ENCODE measurements at places on chromosomes 12 and 14.

- no peak for DNase-seq
Measured at GRCh38 chr14:65476273-65476941, 63.9 kb downstream of the FUT8 start.

GRCh38 chr12:40473962-40474361 lies 218.3 kb upstream of the CNTN1 start:
- DNase-seq = no peak

DNA sequence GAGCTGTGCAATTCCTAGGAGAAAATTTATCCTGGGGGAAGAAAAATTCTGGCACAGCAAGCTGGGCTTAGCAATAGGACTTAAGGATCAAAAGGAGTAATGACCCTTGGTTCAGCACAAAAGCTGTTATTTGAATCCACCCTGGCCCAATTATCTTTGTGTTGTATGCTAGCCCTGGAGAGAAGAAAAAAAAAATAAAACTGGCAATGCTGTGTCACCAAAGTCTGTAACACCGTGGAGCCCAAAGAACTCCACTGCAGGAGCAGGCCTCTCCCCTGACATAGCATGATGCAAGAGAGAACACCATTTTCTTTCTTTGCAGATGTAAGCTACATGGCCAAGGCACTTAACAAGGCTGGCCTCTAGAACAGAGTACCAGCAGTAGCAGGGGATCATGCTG lies 63.0 kb upstream of the ARHGAP5 start:
- DNase-seq = no peak

DNA sequence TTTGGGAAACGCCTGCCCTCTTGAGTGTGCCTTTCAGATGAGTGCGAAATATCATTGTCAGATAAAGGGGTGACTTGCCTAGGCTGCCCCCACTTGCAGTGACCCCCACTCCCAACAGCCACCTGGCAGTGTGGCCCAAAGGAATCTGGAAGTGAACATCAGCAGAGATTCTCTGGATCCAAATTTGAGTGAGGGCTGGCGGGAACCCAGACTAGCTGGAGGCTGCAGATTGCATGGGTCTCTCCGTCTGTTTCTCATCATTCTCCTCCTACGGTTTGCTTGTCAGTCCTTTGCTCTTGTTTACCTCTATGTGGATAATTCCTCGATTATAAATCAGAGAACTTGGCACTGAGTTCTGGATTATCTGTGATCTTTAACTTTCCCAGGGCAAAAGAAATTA lies 280.8 kb downstream of the ZFP36L1 start:
- no peak for DNase-seq

DNA sequence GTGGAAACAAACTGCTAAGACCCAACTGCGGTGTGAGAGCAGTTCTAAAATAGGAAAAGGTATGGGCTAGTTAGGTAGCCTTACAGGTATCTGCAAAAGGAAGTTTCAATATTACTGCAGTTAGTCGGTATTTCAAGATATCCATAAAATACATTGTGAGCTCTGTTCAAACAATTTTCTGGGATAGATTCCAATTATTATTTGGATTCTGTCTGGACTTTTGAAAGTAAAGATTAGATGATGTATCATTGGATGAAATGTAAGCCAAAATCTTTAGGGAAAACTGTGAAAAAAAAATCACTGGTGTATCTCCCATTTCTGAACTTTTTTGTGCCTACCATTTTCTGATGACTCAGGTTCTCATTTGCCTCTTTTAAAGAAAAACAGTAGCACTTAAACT lies 621.6 kb downstream of the CCER1 start:
- DNase-seq = no peak

- no peak for DNase-seq
Measured at GRCh38 chr12:91397866-91398532, 215.4 kb upstream of the DCN start.

- no peak for DNase-seq
Measured at GRCh38 chr12:3263939-3264922, 187.1 kb downstream of the TSPAN9 start.

- no peak for DNase-seq
Measured at GRCh38 chr12:52600941-52601481, at the start of gene KRT72. Gene KRT72, minus strand, starts transcription at chr12:52601463. Its CDS starts 11 bp downstream, at chr12:52601452.

DNA sequence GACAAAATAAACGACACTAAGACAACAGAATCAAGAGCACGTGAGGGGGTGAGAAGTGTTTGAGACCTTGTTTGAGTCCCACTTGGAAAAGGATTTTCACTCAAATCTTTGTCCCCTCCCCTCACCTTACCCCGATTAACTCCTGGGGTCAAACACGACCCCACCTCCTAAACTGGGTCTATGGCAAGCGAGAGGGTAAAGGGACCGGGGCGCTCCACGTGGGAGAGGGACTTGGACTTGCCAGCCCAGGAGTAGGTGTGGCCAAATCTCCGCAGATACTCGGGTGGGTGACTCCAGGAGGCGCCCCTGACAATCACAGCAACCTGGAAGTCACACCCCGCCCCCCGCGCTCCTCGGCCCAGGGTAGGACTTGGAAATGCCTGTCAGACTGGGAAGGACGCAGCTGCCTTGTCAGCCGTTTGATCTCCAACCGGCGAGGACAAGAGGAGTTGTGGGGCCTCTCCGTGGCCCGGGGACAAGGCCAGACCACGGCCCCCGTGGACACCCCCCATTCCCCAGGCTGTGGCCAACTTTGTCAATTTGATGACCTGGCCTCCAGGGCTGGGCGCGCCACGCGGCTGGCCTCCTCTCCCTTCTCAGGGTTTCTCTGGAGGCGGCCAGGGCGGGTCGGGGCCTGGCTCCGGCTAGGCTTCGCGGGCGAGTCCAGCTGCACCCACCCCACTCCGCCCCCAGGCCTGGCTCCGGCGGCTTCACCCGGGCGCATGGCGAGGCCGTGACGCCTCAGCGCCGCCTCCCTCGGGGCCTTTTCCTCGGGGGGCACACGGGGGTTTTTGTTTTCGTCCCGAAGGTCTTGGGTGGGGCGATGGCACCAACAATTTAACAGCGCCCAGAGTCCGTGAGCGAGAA lies 1.1 kb upstream of the BCL11B start:
- DNase-seq = no peak

GRCh38 chr12:117985182-117985581 lies 16.4 kb upstream of the KSR2 start:
- no peak for DNase-seq

DNA sequence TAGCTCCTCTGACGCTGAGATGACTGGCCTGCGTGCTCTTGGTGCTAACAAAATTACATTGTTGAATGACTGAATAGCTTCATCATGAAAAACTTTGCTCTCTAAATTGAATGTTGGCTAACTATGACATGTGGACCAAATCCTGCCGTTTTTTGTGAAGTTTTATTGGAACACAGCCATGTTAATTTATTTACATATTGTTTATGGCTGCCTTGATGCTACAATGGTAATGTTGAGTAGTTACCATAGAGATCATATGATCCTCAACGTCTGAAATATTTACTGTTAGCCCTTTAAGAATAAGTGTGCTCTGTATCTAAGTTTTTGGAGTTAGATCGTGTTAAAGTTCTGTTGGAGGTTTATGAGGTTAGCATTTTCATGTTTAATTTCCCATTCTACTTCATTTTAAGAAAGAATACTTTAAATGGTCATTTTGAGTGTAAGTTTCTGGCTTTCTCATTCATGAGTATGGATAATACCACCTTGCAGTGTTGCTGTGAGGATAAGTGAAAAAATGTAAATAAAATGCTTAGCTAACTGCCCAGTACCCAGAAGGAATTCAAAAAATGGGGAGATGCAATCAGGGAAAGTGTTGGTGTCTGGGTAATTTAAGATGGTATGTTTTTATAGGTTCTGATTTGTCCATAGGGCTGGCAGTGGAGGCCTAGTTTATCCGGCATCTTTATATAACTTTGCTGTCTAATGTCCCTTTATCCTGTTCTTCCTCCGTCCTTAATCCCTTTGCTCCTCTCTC lies 35.3 kb downstream of the NUBPL start:
- DNase-seq = no peak

DNA sequence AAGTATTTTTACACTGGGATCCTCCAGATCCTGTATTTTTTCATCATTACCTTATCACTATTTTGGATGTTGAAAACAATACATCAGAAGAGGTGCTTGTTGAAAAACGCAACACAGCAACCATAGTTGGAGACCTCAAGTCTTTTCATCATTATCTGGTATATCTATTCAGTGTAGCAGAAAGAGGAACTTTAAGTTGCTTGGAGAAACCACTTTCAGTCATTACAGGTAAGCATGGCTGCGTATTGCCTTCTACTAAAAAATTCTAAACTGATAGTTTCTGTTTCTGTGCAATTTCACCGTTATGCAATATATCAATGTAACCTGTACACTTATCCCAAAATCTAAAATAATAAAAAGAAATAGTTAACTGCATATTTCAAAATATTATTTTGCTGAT lies 32.2 kb upstream of the PTPRQ start:
- DNase-seq = no peak

All from iPS-NIHi11 (cell line).